ENCODE measurements at places on chromosomes 11 and 22.

DNA sequence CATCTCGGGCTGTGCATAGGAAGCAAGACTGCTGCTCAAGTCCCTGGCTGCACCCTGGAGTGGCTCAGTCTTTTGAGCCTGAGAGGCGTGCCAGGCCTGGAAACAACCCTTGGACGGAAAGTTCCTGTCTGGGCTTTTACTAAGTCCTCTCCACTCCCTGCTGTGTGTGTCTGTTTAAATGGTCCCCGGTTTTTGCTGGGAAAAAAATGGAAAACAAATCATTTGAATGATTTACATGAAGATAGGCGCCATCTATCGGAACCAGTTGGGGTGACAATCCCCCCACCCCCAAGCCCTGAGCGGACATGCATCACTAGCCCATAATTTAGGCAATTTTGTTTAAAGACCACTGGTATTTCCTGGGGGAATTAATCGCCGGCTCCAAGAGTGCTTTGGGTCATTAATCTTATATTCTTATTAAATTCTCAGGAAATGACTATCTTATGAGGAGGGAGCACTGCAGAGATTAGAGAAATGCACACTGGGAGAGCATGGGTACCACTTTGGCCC is 2.7 kb upstream of the GAB2 start:
- H3K4me3 ChIP-seq: no peak overlapping the region
- H3K27me3 ChIP-seq: no peaks in the 10 kb centered on the region
- H3K36me3 ChIP-seq: no peaks in the 10 kb centered on the region
- no peak overlapping the region for H3K27ac ChIP-seq
- H3K4me1 ChIP-seq: peaks cover 32% of the 10 kb centered on the region
- DNase-seq: peak; percentile 75

- no peaks in the 10 kb centered on the region for H3K27me3 ChIP-seq
- peak; percentile 39 for DNase-seq
- peak overlapping the region; percentile 18 for H3K4me3 ChIP-seq
- H3K36me3 ChIP-seq: no peaks in the 10 kb centered on the region
- H3K4me1 ChIP-seq: peaks cover 10% of the 10 kb centered on the region
- H3K27ac ChIP-seq: peak overlapping the region; percentile 94
Observed at GRCh38 chr11:117328375-117329010, 839 bp downstream of the CEP164 start.

- no peak overlapping the region for H3K4me3 ChIP-seq
- no peaks in the 10 kb centered on the region for H3K4me1 ChIP-seq
- H3K27me3 ChIP-seq: no peaks in the 10 kb centered on the region
- no peak overlapping the region for H3K27ac ChIP-seq
Observed at GRCh38 chr11:116055064-116055463, 550.8 kb upstream of the CADM1 start.

- no peak overlapping the region for H3K4me3 ChIP-seq
- H3K36me3 ChIP-seq: no peaks in the 10 kb centered on the region
- H3K27me3 ChIP-seq: no peaks in the 10 kb centered on the region
- peaks cover 15% of the 10 kb centered on the region for H3K4me1 ChIP-seq
- DNase-seq: no peak
- H3K27ac ChIP-seq: no peak overlapping the region
Observed at GRCh38 chr11:63599211-63600122, 14.8 kb downstream of the PLAAT3 start.

DNA sequence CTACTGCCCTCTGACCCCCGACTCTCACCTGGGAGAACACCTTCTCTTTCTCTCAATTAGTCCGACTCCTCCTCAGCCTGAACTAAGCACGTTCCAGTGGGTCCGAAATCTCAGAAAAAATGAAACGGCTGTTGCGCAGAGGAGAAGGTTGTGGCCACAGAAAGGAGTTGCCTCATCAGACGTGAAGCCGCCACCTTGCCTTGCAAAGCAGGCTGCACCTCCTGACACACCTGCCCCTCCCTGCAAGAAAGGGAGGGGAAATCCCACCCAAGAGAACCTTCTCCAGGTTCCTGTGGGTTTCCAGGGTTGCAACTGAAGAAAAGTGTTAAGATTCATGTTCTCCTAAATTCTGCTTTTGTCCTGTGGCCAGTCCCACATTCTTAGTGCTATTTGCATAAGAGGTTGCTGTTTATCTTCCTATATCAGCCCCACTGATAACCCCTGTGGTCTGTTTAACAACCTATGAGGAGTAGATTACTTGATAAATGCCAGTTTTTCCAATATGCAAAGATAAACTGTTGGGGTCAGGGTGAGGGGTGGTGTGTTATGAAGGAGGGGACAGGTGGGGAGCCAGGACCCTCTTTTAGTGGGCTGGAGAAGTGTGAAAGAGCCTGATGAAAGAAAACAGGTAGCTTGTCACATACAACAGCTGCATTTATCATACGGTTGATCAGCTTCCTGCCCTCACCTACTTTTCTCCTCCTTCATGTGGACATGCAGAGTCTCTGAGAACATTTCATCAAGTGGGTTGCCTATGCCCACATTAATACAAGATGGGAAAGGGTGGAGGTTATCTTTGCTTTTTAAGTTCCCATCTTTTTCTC is 18.2 kb downstream of the ZBTB16 start:
- no peak for DNase-seq
- H3K27ac ChIP-seq: peak overlapping the region; percentile 82
- no peak overlapping the region for H3K4me3 ChIP-seq
- H3K27me3 ChIP-seq: no peaks in the 10 kb centered on the region

GRCh38 chr11:71927820-71928736 is at the start of gene XNDC1N:
XNDC1N (minus strand) TSS chr11:71928594; CDS start chr11:71923353, 5,241 bp downstream.
- H3K4me3 ChIP-seq: peak within 1 kb of the TSS; percentile 82
- peak within 1 kb of the TSS; percentile 86 for H3K27ac ChIP-seq
- peak; percentile 73 for DNase-seq
- no peaks in the 10 kb centered on the region for H3K36me3 ChIP-seq
- no peaks in the 10 kb centered on the region for H3K27me3 ChIP-seq
